Panc1 (cell line): ENCODE measurements at places on chromosomes 11 and 22. TPM values are rescaled to one million over a fixed set of nuclear protein-coding genes. Genes with fewer than 3 reads are reported as not detected.
A peak's percentile ranks its signal among the peaks of the same experiment; 100 is the strongest.

Gene RFPL3
- not detected for total RNA-seq

Gene IFITM10
- total RNA-seq = 18.0 TPM

Gene PGA4
- not detected for total RNA-seq

Gene GP1BB
- total RNA-seq = 3.6 TPM

Gene GPR83
- total RNA-seq = 0.05 TPM

Gene ACTN3
- 0.13 TPM for total RNA-seq

Gene MLC1
- total RNA-seq = not detected

DNA sequence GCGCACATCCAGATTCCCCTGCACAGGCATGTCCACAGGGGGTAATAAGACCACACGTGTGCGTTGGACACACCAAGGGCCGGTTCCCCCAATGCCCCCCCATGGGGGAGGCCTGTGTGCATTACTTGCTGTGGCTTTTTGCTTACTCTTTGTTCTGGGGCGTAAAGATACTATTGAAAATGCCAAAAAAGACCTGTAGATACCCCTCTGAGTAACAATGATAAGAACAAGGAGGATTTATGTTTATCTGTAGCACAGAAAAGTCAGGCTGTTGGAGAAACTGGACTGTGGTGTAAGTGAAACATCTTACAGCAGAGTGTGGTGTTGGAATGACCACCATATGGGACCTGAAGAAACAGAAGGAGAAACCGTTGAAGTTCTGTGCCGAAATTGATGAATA is 103.2 kb downstream of the TBC1D22A start:
- DNase-seq = no peak

- DNase-seq = no peak
These were observed 391.1 kb downstream of the AASDHPPT start for GRCh38 chr11:106468531-106468930.

- DNase-seq = no peak
These were observed 14.9 kb downstream of the CASP12 start for GRCh38 chr11:104883342-104883741.

GRCh38 chr11:68463714-68464113 is 3.2 kb downstream of the PPP6R3 start:
- no peak for DNase-seq

- no peak for DNase-seq
These were observed 129.0 kb upstream of the PARVA start for GRCh38 chr11:12248330-12248729.

DNA sequence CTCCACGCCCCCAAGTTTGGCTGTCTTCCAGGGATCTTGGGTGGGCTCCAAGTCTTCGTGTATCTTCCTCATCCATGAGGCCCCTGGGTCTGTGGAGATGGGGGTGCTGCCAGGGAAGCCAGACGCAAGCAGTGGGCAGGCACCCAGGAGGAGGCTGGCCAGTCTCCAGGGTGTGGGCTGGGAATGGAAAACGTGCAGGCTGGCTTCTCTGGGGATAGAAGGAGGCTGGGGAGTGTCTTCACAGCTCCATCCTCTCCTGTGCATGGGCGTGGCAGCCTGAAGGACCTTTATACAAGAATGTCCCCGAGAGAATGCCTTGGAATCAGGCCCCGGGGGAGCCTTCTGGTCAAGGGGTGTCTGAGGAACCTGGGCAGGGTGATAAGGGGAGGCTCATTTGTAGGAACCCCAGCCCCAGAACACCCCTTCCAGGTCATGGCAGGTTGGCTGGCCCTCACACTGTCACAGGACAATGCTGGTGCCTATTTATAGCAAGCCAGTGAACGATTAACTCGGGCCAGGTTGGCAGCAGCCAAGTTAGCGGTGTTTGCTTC is 14.0 kb downstream of the SGSM1 start:
- DNase-seq = no peak

DNA sequence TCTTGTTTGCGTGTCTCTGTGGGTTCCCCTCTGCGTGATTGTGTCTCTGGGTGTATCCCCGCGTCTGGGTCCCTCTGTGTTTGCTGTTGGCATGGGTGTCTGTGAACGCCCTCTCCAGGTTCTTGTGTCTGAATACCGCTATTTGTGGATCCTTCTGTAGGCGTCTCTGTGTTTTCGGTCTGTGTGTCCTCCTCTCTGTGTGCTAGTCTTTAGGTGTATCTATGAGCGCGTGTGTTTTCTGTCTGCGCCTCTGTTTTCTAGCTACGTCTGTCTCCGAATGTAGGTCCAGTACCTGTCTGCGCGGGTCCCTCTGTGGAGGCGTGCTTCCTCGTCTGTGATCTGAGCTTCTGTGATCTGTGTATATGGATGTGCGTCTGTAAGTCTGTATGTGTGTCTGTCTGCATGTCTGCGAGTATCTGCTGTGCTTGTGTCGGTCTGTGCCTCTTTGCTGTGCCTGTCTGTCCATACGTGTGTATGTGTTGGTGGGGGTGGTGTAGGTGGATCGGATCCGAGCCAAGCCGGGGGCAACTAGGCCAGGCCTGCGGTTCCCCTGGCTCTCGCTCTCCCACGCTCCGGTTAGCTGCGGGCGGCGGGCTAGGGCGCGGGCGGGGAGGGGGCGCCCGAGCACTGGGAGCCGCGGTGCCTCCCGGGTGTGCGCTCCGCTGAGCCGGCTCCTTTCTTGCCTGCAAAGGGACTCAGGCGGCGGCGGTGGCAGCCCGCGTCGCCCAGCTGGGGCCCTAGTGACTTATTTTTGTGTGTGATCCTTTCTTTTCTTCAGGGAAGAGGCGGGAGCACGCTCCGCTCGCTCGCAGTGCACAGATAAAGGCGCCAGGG is 105.3 kb upstream of the E2F8 start:
- DNase-seq = no peak

- no peak for DNase-seq
These were observed 124.8 kb upstream of the OPCML start for GRCh38 chr11:133657054-133657453.

GRCh38 chr11:11348303-11348702 is 4.7 kb downstream of the CSNK2A3 start:
- DNase-seq = no peak

DNA sequence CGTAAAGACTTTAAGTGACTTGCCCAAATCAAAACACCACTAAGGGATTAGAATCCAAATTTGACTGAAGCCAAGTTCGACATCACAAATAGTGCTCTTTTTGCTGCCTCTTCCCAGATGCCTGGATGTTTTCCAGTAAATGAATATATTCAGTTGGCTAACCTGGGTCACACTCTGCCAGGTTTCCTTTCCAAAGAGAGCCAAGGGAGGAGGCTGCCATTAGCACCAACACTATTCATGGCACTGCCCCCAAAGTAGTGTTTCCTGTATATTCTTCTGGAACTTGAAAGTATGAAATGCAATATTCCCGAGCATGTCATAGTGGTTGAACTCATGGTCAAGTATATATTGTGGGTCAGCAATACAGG is 219.3 kb upstream of the UBASH3B start:
- no peak for DNase-seq

- DNase-seq = no peak
These were observed 21.8 kb upstream of the OR8G1 start for GRCh38 chr11:124219126-124219525.

DNA sequence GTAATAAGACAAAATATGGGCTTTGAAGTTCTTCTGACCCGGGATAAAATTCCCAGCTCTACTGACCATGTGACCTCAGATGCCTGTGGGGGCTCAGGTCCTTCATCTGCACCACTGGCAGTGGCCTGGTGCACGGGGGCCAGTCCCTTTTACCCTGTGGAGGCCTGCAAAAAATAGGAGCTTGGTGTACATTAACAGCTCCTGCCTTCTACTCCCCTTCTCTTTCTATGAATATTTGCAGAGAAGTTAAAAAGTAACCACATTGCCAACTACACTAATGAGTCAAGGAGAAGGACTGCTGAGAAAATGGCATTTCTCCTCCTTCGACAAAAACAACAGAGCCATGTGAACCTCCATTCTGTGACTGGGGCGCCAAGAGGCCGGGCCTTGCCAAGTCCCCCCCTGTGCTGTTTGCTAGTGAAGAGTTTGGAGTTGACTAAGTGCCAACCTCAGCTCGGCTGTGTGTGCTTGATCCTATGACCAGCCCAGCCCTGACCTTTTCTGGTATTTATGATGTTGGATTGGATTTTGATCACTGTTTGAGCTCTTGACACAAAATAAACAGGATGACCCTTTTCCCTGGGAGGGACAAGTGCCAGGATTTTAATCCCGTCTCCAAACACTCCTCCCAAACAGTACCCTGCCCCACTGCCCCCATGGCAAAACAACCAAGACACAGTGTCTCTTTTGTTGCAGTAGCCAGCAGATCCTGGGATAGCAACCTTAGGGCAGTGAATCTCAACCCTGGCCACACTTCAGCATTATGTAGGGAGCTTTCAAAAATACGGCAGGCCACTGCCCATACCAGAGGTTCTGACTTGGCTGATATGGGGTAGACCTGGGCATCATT is 380.1 kb downstream of the LARGE1 start:
- no peak for DNase-seq

GRCh38 chr22:44028091-44028490 is 4.0 kb downstream of the PARVB start:
- no peak for DNase-seq

DNA sequence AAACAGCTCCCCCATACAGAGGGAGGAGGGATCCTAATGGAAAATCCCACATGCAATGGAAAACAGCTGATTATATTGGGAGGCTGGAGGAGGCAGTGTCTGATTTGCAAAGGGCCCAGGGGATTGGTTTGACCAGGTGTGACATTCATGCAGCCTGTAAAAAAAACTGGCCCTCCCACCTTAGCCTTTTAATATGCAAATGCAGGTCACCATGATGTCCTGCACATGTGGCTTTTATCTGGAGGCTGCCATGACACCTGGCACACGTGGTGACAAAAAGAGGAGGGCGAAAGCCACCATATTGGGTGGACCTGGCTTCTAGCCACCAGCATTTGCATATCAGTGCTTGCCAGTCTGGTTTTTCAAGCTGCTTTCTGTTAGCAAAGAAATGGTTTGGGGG is 48.5 kb downstream of the ZNF280B start:
- DNase-seq = no peak

DNA sequence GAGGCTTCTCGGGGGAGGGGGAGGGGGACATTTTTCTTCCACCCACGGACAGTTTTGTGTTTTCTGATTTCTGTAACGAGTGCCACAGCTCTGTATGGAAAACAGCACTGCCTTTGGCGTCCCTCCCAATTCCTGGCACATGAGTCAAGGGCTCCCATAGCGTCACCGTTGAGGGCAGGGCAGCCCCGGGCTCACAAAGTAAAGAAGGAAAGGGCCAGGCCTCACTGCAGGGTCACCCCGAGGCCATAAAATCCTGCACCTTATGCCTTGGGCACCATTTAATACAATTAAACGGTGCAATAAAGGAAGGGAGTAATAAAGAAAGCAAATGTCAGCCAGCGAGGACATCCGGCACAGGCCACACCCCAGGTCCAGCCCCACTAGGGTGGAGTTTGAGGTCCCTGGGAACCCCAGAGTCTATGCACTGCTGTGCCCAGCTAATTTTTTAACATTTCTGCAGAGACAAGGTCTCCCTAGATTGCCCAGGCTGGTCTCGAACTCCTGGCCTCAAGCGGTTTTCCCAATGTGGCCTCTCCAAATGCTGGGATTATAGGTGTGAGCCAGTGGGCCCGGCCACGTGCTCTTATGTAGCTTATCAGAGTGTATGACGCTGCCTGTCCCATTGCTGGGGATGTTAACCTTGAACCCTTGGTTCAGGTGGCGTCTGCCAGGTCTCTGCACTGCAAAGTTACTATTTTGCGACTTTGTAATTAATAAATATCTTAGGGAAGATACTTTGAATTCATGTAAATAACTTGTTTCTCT is 13.6 kb upstream of the MUC2 start:
- DNase-seq = peak; percentile 27

DNA sequence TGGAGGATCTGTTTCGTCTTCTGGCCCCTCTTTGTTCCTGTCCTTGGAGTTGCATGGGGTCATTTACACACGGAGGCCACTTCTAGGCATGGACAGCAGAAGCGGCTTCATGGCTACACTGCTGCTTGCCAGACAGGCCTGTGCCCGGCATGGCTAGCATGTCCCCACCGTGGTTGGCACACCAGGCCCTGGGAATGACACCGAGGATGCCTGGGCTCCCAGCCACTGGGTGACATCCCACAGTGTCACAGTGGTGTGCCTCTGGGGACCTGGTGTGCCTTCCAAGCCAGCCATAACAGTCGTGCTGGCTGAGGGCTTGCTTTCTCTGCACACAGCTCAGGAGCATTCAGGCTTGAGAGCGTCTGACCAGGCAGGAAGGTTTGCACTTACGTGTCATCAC is 910.1 kb downstream of the TBC1D22A start:
- DNase-seq = no peak

GRCh38 chr11:108221911-108222573 is 396 bp downstream of the NPAT start:
- DNase-seq = no peak

- no peak for DNase-seq
These were observed 1500.4 kb downstream of the TBC1D22A start for GRCh38 chr22:48262596-48263430.

- no peak for DNase-seq
These were observed 645.8 kb downstream of the DLG2 start for GRCh38 chr11:84981301-84981700.

DNA sequence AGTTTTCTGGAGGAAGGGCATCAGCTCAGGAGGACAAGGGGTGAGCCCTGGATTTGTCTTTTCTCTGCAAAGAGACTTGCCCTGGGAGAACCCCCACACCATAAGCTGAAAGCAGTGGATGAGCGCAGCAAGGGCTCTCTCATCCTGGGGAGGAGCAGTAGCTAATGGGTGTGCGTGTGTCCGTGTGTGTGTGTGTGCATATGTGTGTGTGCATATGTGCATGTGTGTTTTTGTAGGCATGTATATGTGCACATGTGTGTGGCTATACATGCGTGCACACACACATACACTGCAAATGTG is 45.3 kb downstream of the SMIM38 start:
- DNase-seq = no peak

DNA sequence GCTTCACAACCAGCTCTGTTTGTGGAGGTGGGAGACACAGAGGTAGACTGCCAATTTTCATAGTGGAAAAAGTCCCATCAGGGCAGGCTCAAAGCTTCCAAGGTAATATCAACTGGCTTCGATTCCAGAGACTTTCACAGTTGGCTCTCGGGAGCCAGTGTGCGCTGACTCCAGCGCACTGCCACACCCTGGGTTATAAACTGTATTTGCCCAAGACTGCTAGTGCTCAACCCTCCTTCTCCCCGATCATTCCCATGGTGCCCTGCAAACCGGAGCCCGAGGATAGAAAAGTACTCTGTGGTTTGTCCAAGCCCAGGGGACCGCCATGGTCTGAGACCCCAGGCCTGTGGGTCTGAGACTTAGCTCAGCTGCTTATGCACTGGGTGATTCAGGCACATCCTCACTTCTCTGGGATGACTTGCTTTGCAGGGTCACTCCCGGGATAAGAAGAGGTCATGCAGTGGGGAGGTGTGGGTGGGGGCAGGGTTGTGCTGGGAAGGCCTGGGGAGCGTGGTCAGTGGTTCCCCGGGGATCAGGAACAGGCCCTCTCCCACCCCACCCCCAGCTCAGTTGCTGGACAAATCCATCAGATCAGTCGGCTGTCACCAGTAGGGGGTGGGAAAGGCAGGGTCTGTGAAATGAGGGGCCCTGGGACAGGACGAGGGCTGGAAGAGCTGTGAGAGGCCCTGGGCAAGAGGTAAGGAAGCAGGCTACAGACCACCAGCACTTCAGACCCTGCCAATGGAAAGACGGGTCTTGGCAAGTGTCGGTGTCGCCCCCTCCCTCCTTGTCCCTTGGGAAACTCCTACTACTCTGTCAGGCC is 26.7 kb upstream of the PICK1 start:
- no peak for DNase-seq

GRCh38 chr22:46219636-46220035 is 30.5 kb downstream of the CDPF1 start:
- no peak for DNase-seq
